ENCODE measurements at places on chromosomes 2 and 18.

GRCh38 chr2:204280262-204280668 is 265.0 kb upstream of the PARD3B start:
- DNase-seq, result no peak

- DNase-seq, result no peak
Observed at GRCh38 chr2:110655701-110656100, 22.2 kb downstream of the BUB1 start.

DNA sequence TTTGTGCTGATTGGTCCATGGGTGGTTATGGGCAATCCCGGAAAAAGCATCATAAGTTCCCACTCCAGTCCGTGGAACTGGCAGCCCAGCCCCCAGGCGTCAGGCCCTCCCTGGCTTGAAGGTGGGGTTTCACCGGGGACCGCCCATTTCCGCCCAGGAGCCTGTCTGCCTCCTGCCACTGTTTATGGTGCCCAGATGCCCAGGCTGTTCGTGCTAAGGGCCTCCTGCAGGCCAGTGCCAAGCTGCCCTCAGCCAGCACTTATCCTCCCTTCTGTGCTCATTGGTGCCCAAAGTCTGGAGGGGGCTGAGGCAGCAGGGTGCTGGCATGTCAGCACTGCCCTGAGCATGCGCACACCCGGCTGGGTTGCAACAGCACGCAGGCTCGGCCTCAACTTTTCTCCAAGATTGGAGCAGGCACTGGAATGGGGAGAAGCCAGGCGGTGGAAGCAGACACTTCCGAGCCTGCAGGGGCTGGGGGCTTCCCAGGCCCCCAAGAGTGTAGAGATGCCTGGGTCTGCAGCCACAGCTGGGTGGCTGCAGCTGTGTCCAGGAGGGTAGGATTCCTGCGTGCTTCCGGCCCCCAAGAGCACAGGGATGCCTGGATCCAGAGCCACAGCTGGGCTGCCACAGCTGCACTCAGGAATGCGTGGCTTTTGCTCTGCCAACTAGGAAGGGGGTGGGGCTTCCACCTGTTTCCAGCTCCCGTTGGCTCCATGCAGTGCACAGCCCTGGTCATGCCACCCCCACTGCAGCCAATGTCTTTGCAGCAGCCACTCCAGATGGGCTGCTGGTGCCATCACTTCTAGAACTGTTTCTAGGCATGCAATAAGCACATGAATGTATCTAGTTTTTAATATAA is 74.0 kb downstream of the AGPS start:
- DNase-seq, result no peak

GRCh38 chr2:20574930-20575329 is 76.0 kb downstream of the HS1BP3 start:
- no peak for DNase-seq

DNA sequence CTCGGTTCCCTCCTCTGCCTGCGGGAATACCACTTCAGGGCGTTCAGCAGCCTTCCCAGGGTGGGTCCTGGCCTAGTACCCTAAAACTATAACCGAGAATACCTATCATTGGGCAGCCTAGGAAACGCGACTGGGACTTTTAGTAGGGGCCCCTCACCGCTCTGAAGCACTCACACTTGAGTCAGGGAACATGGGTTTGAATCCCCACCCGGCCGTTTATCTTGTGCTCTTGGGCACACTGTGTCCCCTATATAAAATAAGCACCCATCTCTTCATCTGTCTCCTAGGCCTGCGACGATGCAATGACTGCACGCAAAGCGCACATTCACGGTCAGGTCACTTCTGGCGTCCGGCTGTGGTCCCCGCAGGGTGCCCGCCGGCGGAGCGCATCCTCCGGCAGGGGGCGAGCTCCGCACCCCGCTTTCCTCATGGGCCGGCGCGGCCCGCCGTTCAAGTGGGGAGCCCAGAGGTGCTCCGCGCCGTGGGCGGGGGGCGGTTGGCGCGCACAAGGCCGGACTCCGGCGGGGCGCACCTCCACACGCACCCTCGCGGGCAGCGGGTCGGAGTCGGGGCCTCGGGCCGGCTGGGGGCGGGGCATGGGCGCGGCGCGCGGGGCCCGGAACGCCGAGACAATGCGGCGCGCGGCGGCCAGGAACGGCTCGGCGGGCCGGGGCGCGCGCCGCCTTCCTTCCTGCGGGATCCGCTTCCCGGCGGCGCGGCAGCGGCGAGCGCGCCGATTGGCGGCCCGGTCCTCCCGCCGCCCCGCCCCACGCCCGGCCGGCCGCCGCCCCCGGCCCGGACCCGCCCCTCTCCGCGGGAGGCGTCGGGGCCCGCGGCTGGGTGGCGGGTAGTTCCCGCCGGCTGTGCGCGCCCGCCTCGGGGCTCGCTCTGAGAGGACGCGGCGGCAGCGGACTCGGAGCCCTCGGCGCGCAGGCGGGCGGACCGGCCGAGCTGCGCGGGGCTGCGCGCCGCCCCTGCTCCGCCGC is at the start of gene ASAP2:
ASAP2 (plus strand) TSS at position 850 of the 986 bp plus-strand sequence. CDS start 293 bp downstream, outside the sequence.
- DNase-seq, result peak; percentile 87

- DNase-seq, result no peak
Observed at GRCh38 chr2:200308546-200309295, 2.2 kb downstream of the SPATS2L start.

DNA sequence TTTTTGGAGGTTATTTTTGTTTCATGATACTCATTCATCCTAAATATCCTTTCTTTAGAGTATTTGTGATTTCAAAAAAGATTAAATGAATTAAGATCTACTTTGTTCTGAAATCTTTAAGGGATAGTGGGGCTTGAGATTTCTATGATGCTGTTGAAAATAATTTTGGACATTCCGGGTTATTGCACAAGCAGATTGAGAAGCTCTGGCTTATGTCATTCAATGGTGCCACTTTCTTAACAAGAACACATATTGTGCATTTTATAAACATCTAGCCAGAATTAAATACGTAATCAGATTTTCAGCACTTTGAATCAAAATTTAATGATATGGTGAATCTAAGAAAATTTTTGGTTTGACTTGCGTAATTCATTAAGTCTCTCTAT is 207.7 kb upstream of the COL3A1 start:
- DNase-seq, result no peak

DNA sequence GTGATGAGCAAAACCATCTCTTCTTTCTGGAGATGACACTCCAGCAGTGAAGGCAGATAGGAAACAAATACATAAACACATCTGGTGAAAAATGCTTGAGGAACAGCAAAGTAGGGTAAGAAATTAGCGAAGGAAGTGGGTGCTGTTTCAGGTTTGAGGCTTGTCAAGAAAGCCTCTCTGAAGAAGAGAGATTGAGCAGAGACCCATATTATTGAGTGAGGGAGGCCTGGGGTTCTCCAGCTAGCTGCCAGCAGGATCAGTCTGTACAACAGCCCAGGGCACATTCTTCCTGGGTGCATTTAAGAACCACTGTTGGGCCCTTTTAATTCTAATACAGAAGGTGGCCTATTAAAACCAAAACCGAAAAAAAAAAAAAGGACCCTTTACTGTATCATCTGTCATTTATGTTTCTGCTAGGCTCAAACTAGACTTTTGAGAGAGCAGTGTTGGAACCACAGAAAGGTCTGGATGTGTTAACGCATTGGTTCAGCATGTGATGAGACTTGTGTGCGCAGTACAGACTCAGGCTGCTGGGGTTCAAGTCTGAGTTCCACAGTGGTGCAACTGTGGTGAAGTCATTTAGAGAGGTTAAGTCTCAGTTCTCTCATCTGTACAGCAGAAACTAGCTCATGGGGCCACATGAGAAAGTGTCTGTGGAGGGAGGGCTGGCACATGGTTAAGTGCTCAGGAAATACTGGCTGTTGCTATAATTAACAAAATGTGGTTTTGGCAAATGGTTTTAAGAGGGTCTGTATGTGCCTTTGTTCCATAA is 28.9 kb downstream of the MGAT5 start:
- DNase-seq, result no peak

GRCh38 chr18:58753976-58754375 is 82.7 kb downstream of the MALT1 start:
- no peak for DNase-seq

GRCh38 chr2:19176977-19177376 is 181.4 kb downstream of the OSR1 start:
- no peak for DNase-seq

DNA sequence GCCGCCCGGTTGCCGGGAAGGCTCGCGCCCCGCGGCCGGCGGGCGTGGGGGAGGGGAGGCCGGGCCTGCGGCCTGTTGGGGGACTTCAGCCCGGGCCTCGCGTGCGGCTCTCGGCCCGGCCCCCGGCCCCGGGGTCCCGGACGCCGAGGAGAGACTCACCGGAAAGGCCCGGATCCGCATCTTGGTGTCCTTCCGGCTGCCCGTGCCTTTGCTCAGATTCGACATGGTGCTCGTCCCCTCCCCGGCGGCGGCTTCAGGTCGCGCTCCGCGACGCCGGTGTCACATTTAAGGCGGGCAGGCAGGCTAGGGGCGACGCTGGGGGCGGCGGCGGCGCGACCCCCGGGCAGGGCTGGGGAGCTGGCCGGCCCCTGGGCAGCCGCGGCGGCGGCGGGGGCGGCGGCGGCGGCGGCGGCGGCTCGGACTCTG is 365 bp downstream of the CUL3 start:
- DNase-seq, result peak; percentile 55

GRCh38 chr18:78499586-78499985 is 480.0 kb upstream of the SALL3 start:
- DNase-seq, result no peak

DNA sequence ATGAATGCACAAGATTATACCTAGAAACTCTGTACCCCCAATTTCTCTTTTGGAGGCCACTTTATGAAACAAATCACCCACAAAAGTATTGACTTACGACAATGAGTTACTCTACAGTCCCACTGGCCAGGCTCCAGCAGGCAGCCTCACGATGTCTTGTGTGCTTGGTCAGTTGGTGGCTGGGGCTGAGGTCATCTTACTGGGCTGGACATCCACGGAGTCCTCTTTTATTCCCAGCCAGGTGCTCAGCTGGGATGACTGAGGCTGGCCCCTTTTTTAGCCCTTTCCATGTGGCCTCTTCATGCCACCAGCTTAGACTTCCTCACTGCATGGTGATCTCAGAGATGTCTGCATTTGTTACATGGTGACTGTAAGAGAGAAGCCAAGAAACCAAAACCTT is 8.9 kb upstream of the ID2 start:
- no peak for DNase-seq

- DNase-seq, result no peak
Observed at GRCh38 chr2:43057026-43057741, 169.2 kb downstream of the ZFP36L2 start.

GRCh38 chr2:121245120-121245820 is 39.7 kb downstream of the TFCP2L1 start:
- no peak for DNase-seq

GRCh38 chr18:63105636-63106316 is 213.8 kb downstream of the BCL2 start:
- DNase-seq, result no peak

- DNase-seq, result no peak
Observed at GRCh38 chr2:235636546-235636945, 142.7 kb downstream of the AGAP1 start.

- DNase-seq, result no peak
Observed at GRCh38 chr2:242022550-242023290, 153.2 kb downstream of the RTP5 start.

DNA sequence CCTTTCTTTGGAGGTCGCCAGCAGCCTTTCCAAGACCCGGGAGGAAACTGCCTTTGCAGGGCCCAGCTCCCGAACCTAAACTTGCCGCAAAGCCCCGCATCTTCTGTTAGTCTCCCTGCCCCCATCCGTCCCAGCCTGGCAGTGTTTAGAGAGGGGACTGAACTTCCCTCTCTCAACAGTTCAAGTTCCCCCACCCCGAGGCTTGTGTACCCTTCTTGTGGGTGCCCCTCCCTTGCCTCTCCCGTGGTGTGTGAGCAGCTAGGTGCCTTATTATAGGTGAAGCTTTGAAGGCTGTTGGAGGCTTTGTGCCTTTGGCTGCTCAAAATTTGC is 1.4 kb downstream of the LBH start:
- no peak for DNase-seq

DNA sequence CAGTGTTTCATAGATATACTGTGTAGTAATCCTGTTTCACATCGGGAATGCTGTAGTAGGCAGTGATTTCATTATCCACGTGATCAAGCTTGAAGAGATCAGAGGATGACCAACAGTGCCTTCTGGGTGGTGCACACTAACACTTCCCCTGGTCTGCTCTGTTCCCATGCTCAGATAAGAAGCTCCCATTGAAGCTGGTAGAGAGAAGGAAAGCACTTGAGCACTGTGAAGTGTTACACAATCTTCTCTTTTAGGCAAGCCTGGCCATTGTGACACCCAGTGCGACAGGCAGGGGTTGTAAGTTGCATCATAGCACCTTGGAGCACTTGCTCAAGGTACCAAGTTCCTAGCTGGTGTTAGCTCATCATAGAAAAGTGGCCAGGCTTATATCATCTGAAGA is 30.6 kb upstream of the GPD2 start:
- no peak for DNase-seq

DNA sequence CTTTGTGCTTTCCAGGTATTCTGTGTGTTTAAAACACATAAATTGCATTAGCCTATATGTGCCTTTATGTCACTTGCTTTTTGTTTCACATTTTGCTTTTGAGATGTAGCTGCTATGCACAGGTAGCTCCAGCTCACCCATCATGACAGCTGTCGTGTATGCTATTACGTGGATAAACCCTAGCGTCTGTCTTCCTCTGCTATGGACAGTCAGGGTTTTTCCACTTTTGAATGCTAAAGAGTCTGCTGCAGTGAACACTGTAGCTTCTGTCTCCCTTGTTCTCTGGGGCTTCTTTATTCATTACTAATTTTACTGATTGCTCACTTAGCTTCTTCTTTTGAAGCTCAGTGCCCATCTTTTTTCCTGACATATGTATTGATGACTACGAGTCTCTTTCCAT is 24.7 kb upstream of the MBP start:
- no peak for DNase-seq

DNA sequence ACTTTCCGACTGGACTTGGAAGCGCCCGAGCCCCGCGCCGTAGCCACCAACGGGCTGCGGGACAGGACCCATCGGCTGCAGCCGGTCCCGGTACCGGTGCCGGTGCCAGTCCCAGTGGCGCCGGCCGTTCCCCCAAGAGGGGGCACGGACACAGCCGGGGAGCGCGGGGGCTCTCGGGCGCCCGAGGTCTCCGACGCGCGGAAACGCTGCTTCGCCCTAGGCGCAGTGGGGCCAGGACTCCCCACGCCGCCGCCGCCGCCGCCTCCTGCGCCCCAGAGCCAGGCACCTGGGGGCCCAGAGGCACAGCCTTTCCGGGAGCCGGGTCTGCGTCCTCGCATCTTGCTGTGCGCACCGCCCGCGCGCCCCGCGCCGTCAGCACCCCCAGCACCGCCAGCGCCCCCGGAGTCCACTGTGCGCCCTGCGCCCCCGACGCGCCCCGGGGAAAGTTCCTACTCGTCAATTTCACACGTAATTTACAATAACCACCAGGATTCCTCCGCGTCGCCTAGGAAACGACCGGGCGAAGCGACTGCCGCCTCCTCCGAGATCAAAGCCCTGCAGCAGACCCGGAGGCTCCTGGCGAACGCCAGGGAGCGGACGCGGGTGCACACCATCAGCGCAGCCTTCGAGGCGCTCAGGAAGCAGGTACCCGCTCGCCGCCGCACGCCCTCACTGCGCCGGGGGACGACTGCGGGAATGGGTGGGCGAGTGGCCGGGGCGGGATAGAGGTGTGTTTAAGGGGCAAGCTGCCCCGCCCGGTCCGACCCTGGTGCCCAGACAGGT is 713 bp downstream of the ATOH8 start:
- peak; percentile 53 for DNase-seq

GRCh38 chr2:219404954-219405353 is 13.2 kb upstream of the DES start:
- DNase-seq, result no peak

- DNase-seq, result no peak
Observed at GRCh38 chr2:156125018-156125417, 207.5 kb downstream of the NR4A2 start.

- peak; percentile 50 for DNase-seq
Observed at GRCh38 chr2:55490554-55490953, 29.0 kb upstream of the CFAP36 start.

GRCh38 chr2:159898441-159898840 is 100.4 kb upstream of the CD302 start:
- DNase-seq, result no peak

Data from hepatic stellate cell (primary cell).